CD8-positive, alpha-beta memory T cell (primary cell): ENCODE measurements at places on chromosomes 16 and 17.

DNA sequence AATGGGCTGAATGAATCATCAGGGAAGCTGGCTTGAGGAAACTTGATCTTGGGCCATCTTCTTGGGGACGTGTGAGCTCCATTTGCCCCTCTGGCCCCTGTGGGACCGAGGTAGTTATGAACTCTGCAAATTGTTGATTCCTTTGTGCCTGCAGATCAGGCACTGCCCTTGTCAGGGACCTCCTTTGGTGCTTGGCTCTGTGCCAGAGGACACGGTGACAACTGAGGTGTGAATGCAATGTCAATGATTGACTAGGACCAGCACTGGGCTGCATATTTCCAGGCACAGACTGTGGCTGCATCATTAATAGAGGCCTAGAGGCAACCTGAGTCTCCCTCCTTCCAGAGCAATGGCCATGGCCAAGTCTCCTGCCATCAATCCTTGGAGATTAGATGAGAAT is 23.8 kb downstream of the PDILT start:
- DNase-seq, result no peak

DNA sequence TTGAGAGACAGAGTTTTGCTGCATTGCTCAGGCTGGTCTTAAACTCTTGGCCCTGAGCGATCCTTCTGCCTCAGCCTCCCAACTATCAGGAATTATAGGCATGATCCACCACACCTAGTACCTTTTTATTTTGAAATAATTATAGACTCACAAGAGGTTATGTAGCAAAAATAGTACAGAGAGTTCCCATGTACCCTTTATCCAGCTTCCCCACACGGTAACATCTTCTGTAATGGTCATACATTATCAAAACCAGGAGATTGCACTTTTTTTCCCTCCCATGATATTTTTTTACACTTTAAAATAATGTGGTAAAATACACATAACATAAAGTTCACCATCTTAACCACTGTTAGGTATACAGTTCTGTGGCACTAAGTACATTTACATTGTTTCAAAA is 28.8 kb upstream of the CACNG4 start:
- no peak for DNase-seq

DNA sequence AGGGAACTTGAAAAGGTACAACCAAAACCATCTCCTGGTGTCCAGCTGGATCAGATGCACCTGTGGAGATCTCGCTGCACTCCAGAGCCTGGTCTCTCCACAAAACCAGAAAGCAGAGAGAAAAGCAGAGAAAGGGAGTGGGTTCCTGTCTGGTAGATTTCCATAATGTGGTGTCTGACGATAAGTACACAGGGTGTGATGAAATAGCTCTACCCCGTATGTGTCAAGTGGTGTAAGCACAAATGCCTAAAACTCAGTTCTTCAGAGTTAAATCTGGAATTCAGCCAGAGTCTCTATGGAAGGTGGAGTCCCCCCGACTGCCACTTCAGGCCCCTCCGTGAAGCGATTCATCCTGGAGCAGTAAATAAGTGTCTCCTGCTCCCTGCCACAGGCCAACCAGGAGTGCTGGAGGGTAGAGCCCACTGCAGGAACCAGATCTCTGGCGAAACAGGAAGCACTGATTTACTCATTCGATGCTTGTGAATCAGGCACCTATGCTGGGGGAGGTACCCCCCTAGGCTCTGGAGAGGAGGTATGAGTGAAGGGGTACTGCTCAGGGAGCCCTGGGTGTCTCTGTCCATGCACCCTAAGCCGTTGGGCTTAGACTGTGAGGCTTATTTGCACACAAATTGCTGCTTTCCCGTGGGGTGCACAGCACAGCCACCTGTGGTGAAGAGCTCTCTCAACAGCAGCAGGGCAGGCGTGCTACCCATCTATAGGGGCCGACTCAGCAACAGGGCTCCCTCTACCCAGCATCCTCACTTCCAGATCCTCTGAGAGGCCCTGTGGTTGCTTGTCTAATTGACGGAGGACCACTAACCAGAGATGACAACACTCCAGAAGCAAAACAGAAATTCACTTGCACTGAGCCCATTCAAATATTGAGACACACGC is 97.1 kb upstream of the MYOCD start:
- no peak for DNase-seq

- no peak for DNase-seq
Measured at GRCh38 chr16:1580256-1580655, 31.6 kb downstream of the IFT140 start.
